ENCODE measurements at places on chromosomes 7 and 10.
A peak's percentile ranks its signal among the peaks of the same experiment; 100 is the strongest.

DNA sequence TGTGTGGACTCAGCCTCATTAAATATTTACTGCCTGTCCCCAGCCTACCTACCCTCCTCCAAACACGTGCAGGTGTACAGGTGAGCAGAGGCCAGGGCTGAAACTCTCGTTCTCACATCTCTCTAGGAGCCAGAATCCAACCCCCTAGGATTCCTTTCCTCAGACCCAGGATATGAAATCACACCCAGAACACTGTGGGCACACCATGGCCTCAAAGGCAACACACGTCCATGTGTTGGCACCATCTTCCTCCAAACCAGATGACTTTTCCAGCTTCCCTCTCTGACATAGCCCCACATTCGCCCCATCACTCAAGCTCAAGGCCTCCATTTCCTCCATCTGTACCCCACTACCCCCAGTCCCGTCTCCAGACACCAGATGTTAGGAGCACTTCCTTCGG is 51.8 kb upstream of the DUSP5 start:
- no peak for DNase-seq

DNA sequence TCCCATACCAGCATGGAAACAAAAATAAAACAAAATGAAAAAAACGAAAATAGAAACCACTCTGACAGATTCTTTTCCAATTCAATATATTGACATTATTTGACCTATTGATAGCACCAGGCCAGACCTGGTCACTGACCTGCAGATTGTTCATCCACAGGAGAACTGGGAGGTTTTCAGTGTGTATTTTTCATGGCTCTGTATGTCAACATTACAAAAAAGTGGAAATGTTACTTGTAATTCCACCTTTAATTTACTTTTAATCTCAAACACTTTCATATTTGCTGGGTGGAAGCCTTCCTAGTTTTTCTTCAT is 2.9 kb downstream of the HKDC1 start:
- no peak for DNase-seq

- DNase-seq = no peak
Observed at GRCh38 chr7:157032644-157033482, 22.4 kb upstream of the MNX1 start.

DNA sequence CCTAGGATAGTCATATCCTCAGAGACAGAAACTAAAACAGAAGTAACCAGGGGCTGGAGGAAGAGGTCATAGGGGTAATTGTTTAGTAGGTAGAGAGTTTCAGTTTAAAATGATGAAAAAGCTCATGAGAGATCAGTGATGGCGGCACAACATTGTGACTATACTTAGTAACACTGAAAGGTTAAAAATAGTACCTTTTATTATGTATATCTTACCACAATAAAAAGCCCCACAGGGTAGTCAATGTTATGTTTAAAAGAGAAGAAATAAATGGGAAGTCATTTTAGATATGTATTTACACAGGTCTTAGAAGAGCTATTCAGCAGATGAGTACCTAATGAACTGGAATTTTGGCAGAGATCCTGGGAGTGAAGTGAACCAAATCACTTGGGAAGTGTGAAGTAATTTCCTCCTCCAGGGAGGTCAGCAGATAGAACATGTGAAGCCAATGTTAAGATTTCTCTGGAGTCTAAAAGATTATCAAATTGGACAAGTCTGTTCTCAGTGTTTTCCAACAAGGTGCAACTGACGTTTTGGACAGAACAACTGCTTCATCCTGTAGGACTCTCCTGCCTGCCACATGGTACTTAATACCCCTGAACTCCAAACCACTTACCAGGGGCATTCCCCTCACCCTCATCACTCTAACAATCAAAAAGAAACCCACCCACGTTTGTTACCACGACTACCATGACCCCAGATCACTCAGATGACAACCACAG is 6.4 kb downstream of the CDCA7L start:
- no peak for DNase-seq

DNA sequence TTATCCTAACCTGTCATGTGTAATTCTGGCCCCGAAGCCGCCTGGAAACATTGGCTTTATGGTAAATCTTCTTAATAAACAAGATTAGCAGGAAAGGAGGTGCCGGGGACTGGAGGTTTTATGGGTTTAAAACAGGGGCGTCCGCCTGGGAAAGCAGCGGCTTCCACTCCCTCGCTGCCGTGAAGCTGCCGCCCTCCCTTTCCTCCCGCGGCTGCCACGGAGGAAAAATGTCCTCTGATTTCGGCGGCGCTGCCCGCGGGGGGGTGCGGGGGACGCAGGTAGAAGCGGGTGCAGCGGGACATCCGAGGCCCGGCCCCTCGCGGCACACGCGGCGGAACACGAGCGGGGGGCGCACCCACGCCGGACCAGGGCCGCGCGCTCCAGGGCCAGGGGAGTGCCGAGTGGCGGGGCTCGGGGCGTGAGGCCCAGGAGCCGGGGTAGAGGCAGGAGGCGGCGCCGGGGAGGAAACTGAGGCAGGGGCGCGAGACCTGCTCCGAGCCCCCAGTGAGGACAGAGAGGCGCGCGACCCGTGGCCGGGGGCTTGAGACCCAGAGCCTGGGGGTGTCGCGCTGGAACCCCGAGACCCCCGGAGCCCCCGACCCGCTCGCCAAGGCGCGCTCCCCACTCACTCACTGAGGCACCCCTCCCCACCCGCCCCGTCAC is 993 bp downstream of the PTPRN2 start:
- DNase-seq = no peak

DNA sequence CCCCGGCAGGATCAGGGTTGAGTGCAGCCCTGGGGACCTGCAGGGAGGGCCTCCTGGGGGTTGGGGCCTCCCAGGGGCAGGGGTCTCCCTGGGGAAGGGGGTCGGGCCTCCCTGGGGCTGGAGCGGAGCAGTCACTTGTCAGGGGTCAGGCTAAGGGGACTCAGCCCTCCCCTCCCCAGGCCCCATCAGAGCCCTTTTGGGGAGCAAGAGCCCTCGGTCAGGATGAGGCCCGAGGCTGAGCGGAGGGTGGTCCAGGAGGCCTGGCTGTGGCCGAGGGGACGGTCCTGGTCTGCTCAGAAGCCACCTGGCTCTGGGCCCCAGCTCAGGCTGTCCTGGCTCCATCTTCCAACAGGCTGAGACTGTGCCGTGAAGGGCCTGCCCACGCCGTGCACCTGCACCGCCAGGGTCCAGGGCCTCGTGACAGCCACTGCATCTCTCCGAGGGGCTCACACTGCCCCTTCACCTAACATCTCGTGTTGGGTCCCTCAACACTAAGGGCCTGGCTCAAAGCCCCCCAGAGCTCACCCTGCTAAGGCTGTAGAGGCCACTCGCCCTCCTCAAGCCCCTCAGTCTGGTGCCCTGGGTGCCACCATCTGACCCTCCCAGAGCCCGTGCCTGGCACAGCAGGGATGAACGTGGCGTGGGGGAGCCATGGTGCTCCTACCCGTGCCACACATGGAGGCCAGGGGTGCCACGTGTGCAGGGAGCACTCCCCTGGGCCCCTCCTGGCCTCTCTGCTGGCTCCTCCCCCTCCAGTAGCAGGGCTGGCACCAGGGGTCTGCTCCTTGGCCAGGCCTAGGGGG is 12.9 kb downstream of the BHLHA15 start:
- no peak for DNase-seq

- no peak for DNase-seq
Observed at GRCh38 chr7:34995757-34996156, 41.5 kb downstream of the DPY19L1 start.

- DNase-seq = no peak
Observed at GRCh38 chr10:75995720-75996119, 564.3 kb downstream of the LRMDA start.

GRCh38 chr10:11866199-11866925 is 43.2 kb downstream of the PROSER2 start:
- DNase-seq = no peak

DNA sequence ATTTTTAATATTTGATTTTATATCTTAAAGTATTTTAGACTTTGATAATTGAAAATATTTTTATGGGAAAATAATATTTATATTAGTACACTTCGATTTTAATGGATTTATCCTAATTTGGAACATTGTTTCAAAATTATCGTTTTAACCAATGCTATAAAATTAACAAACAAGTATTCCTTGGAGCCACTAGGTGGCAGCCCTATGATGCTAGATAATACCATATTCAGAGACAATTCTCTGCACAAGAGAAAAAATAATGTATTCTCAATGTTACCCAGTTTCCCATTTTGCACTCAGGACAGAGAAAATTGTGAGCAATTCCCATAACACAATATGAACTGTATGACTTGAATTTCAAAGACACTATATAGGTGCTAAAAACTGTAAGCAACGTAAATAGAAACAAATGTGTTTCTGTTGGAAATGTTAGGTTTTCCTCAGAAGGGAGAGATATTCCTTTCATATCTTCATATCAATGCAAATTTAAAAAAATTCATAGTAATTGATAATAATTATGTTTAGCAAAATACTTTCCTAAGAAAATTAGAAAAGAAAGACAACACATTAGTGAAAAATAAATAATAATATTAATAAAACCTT is 237.8 kb downstream of the SEMA3E start:
- DNase-seq = peak; percentile 28

GRCh38 chr7:3937605-3938004 is 636.6 kb downstream of the SDK1 start:
- no peak for DNase-seq

- no peak for DNase-seq
Observed at GRCh38 chr7:41969561-41970105, 266.7 kb upstream of the INHBA start.

GRCh38 chr7:137795211-137795610 is 51.6 kb downstream of the DGKI start:
- no peak for DNase-seq

DNA sequence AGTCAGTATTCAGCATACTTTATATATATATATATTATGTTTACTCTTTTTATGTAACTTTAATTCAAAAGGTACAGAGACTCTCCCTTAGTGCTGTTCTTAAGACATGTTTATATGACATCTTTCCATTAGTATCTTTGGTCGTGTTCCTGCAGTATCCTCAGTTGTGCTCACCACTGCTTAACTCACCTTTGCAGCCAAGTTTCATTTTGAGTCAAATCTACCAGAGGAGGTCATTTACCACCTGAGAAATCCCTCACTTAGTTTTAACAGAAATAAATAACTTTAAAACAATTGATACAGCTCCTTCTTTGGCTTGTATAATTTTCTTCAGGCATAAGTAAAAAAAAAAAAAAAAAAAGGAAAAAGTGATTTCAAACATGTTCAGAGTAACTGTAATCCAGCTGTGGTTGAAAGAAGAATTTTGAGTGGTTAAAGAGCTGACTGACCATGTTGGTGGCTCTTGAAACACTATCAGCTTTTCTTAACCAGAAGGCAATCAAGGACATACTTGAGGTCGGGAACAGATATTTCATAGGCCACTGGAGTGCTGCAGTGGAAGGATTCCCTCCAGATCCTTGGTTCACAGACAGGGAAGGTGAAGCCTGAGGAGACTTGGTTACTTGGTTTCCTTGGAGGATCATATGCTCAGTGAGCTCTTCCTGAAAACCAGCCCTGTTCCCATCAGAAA is 116.8 kb downstream of the AUTS2 start:
- DNase-seq = no peak

GRCh38 chr10:58268454-58268945 is 462 bp upstream of the CISD1 start:
- DNase-seq = no peak

- DNase-seq = no peak
Observed at GRCh38 chr7:121341933-121342332, 13.1 kb downstream of the WNT16 start.

DNA sequence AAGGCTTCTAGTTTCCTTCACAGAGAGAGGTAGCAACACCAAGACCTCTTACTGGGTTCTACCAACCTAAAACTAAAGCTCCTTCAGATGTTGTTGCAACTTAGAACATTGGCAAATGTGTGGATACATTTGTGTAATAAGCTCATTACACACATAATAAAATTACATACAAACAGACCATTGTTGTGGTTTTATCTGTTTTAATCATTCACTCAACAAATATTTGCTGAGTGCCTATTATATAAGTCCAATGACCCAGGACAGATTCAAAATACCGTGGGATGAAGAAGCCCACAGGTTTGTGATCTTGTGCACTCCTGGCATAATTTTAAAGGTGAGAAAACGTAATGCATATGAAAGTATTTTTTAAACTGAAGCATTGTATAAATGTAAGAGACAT is 160.4 kb upstream of the NPVF start:
- DNase-seq = no peak

DNA sequence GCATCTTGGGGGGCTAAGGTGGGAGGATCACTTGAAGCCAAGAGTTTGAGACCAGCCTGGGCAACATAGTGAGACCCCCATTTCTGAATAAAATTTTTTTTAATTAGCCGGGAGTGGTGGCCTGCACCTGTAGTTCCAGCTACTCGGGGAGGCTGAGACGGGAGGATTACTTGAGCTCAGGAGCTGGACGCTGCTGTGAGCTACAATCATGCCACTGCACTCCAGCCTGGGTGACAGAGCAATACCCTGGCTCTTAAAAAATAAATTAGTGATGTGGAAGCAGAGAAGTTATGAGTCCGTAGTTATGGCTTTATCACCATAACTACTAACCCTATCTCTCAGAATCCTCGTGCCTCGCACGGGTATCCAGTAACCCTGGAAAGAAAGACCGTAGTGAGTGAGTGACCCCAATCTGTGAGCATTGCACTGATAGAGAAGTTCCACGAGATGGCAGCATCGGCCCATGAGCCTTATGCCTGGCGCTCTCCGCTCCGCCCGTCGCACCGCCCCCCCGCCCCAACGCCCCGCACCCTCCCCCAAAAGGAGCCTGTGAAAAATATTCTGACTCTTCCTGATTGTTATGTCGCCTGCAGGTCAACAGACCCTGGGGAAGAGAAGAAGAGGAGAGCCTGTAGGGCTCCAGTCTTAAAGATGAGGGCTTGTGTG is 4.9 kb upstream of the SLC29A3 start:
- no peak for DNase-seq

- no peak for DNase-seq
Observed at GRCh38 chr10:67783606-67784294, 54.2 kb downstream of the DNAJC12 start.

DNA sequence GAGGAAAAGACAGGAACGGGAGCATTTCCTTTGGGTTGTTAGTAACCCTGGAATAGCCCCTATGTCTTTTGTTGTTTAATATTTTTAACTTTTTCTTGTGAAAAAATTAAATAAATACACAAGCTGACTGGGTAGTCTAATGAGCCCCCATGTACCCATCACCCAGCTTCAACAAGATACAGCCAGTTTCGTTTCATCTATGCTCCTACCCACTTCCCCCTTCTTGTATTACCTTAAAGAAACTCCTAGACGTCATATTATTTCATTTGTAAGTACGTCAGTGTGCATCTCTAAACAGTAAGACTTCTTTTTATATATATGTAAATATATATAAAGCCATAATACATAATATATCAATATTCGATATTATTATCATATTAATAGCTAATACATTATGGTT is 42.8 kb upstream of the NUB1 start:
- DNase-seq = no peak

DNA sequence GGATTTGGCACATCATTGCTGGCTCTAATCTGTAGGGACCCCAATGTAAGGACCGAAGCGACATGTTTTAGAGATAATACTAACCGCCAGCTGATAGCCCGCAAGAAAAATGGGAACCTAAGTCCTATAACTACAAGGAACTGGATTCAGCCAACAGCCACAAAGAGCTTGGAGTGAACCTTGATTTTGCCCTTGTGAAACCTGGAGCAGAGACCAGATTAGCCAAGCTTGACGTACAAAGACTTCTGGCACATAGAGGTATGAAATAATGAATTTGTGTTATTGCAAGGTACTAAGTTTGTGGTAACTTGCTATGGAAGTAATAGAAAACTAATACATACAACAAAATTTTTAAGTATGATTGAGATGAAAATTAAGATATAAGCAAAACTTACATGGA is 246.9 kb downstream of the AGMO start:
- DNase-seq = no peak
